ENCODE measurements at places on chromosomes 1 and 21. TPM values are rescaled to one million over a fixed set of nuclear protein-coding genes. Genes with fewer than 3 reads are reported as not detected.

DNA sequence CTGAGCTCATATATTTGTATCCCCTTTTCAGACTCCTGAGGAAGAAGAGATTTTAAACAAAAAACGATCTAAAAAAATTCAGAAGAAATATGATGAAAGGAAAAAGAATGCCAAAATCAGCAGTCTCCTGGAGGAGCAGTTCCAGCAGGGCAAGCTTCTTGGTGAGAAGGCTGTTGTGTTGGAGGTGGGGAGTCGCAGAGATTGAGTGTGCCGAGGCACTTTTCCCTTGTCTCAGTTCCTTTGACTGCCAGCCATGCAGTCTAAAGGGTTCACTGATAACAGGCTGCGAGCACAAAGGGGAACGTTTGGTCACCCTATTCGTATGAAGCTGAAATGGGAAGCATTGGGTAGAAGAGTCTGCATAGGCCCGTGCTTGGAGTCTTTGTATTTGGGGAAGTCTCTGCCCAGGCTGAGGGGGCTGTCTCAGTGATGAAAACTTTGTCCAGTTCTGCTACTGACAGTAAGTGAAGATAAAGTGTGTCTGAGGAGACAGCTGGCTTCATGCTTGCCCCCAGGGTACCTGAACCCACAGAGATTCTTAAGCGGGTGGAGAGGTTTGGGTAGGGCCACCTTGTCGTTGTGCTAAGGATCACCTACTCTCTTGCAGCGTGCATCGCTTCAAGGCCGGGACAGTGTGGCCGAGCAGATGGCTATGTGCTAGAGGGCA is 2.8 kb downstream of the RPS8 start:
- DNase-seq, result no peak

GRCh38 chr1:94642617-94643321 is 101.2 kb upstream of the F3 start:
- no peak for DNase-seq

DNA sequence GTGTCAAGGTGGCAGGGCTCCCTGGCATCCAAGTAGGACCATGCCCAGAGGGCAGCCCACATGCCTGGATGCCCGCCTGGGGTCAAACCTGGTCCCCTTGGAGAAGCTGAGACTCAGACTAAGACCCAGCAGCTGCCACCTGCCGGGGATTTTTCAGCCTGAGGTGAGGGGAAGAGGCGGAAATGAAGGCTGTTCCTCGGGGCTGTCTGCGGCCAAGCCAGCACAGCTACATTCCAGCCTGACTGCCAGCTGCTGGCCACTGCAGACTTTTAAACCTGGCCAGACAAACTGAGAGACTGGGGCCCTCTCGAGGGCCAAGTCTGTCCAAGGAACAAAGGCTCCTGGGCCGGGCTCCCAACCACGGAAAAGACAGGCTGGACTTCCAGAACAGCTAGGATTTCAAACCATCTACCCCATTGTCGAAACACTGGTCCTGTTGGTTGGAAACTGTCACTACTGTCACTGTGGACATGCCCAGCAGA is 21.9 kb upstream of the PLEKHG5 start:
- DNase-seq, result no peak

DNA sequence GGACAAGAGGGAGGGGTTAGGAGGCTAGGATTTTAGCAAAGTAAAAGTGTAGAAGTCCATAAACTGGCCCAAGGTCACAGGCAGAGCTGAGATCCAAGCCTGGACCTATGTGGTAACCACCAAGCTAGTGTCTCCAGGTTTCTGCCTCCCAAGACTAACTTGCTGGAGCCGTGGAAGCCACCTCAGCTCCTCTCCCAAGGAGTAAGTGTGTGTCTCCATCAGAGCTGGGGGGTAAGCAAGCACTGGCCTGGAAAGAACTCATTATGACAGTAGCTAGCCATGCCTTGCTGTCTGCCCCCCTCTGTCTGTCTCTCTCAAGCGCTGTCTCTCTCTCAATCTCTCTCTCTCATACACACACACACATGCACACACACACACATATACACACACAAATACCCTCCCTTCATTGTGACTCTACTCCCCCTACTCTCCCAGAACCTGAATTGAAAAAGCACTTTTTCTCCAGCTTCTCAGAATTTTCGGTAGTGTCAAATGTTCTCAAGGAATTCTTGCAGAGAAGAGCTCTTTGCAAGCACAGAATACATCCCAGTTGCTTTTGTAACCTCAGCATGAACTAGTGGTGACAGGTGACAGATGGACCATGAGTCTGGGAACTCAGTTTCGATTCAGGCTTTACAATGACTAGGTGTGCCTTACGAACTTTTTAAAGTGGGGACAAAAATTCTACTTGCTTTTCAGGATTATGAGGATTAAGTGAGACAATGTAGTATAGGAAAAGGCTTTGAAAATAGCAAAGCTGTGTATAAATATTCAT is 238.0 kb upstream of the FGGY start:
- no peak for DNase-seq

GRCh38 chr1:47572731-47573430 is 135.0 kb downstream of the FOXD2 start:
- DNase-seq, result no peak

- no peak for DNase-seq
Measured at GRCh38 chr21:46442938-46443337, 15.8 kb upstream of the DIP2A start.

DNA sequence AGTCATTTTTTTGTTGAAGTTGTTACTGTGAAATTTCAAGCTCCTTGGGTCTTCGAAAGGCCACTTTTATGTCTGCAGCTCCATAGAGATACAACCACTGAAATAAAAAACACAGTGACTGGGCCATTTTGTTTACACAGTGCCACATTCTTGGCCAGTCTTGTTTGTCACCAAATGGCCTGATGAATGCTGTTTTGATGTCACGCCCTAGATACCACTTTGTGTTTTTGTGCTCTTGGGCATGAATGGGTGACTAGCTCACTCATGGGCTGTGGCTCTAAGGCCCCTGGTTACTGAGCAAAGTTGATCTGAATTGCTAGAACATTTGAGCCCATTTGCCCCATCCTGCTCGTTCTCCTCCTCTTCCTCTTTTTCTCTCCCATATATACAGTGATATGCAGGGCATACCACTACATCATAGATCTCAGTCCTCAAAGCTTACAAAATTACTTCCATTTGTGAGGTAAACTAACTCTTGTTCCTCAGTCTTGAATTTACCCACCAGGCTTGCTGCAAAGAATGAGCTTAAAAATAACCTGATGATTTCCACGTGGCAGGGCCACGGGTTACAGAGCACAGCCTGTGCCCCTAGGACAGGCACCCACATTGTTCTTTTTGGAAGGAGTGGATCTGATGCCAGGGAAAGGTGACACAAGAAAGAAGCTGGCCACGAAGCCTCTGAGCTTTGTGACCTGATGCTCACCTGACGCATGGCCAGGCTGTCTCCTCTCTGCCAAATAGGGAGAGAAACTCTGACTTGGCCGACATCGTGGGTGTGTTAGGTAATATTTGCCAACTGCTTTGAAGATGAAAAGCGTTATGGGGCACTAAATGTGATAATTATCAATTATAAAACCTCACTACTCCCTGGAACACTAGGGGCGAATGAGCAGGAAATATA is 92.4 kb downstream of the RUNX1 start:
- DNase-seq, result no peak

DNA sequence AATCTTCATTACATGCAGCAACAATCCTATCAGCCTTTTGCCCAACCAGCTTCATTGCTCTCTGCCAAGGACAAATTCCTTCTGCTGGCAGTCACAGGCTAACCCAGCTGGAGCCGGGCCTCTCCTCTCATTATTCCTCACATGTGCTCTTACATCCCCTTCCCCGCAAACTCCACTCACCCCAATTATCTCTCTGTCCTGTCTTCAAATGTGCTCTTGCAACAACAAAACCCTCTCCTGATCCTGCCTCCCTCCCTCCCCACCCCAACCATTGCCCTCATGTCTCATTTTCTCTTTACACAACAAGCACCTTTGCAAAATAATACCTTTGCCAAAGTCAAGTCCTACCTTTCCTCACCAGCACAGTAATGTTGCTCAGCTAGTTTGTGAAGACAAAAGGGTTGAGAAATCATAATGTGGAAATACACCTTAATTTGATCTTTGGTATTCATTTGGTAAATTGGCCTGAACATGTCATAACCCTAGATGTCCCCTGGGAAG is 36.0 kb upstream of the DHCR24 start:
- no peak for DNase-seq

- DNase-seq, result no peak
Measured at GRCh38 chr1:154682254-154682653, 74.3 kb upstream of the ADAR start.

- DNase-seq, result no peak
Measured at GRCh38 chr1:102550729-102551384, 554.1 kb upstream of the OLFM3 start.

- no peak for DNase-seq
Measured at GRCh38 chr1:217228689-217229088, 402.2 kb downstream of the GPATCH2 start.

GRCh38 chr1:229863651-229864545 is 203.1 kb upstream of the GALNT2 start:
- no peak for DNase-seq

DNA sequence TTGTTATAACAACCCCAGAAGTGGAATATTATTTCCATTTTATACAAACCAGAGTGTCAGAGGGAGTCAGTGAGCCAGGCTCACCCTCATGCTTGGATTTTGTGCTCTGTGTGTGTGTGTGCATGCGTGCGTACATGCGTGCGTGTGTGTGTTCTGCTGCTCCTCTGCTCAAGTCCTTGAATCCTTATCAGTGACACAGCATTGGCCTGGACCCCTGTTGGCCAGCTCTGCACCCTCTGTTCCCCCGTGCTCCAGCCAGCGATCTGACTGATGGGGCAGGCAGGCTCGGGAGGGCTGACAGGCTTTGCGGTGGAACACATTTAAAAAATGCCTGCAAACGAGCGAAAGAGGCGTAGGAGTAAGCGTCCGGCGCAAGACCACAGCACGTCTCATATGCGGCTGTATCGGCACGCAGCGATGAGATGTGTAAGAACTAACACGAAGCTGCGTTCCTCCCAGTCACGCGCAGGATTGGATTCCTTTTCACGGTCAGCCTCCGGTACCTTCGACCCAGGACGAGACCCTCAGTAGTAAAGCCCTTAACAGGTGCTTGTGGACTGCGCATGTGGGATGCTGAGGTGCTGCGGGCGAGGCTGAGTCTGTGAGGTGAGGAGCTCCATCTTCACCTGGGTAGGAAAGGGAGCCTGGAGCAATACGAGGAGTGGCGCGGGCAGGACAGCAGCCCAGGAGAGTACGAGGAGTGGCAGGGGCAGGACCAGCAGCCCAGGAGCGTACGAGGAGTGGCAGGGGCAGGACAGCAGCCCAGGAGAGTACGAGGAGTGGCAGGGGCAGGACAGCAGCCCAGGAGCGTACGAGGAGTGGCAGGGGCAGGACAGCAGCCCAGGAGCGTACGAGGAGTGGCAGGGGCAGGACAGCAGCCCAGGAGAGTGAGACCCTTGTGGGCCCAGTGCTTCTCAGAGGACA is 130.9 kb downstream of the GALNT2 start:
- DNase-seq, result no peak

GRCh38 chr1:64537942-64538341 is 68.0 kb downstream of the CACHD1 start:
- no peak for DNase-seq

GRCh38 chr21:39441502-39442475 is 3.8 kb downstream of the LCA5L start:
- DNase-seq, result peak; percentile 39

DNA sequence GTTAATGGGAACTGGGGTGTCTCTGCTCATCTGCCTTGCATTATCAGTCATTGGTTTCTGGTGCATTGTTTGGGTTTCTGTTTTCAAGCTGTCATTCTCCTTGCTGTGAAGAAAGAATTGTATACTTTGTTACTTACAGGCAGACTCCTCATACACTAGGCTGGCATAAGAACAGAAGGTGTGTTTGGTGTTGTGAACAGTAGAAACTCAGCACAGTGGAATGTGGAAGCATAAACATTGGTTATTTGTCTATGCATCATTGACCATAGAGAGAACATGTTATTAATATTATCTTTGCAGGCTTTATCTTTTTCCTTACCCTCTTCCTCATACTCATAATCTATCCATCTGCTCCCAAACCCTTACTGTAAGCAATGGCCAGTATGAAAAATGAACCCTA is 18.2 kb downstream of the C1orf87 start:
- no peak for DNase-seq

DNA sequence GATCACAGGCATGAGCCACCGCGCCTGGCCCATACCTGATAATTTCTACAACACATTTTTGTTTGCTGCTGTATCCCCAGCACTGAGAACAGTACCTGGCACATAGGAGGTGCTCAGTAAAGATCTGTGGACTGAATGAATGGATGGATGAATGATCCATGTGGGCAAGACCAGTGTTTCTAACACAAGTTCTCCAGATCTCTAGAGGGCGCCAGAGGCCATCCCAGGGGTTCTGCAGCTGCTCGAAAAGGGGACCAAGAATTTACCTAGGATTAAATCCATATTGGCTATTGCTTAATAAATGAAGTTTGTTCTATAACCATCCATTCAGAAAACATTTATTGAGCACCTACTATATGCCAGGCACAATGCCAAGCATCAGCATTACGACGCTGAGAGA is 167.7 kb downstream of the ACTL8 start:
- no peak for DNase-seq

GRCh38 chr1:232211149-232211548 is 418.8 kb downstream of the SIPA1L2 start:
- no peak for DNase-seq

The CNIH3 gene
- total RNA-seq, result 1.9 TPM

The SPATA1 gene
- 4.0 TPM for total RNA-seq

The TCHHL1 gene
- not detected for total RNA-seq

The SH2D2A gene
- total RNA-seq, result 192 TPM

The HPCAL4 gene
- total RNA-seq, result 2.6 TPM

The C4BPB gene
- 0.43 TPM for total RNA-seq

The GJA9 gene
- not detected for total RNA-seq

The CFH gene
- total RNA-seq, result 22.9 TPM

All from activated CD4-positive, alpha-beta memory T cell treated with anti-CD3 and anti-CD28 coated beads, Interleukin-2, amount 10 ng/mL, durations not matched to agents 7 days and 5 days (primary cell).